Upper lobe of left lung (tissue), 6 donors: ENCODE measurements at places on chromosomes 2 and 18. TPM values are rescaled to one million over a fixed set of nuclear protein-coding genes. Genes with fewer than 3 reads are reported as not detected.
A peak's percentile ranks its signal among the peaks of the same experiment; 100 is the strongest.

DNA sequence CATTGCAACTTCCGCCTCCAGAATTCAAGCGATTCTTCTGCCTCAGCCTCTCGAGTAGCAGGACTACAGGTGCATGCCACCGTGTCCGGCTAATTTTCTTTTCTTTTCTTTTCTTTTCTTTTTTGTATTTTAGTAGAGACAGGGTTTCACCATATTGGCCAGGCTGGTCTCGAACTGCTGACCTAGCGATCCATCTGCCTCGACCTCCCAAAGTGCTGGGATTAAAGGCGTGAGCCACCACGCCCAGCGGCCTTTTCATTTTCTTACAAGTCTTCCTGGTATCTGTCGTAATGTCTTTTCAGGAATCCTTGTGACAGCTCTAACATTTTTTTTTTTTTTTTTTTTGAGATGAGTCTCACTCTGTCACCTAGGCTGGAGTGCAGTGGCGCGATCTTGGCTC lies 66.4 kb upstream of the EDAR start:
- DNase-seq = no peak

DNA sequence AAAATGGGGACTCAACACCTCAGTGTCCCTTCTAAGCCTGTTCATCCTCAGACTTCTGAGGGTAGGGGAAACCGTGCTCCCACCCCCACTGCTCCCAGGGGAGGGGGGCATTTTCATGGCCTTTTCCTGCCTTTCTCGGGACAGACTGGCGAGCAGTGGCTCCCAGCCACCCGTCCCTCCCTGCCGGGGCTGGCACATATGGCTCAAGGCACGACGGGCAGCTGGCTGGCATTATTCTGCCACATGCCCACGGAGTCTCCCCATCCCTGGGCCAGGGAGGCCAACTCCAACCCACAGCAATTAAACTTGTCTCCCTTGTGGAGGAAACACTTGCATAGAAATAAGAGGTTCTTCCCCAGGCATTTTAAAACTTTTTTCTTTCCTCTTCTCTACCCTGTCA lies 148.5 kb upstream of the CBLN2 start:
- DNase-seq = peak; percentile 7

- DNase-seq = no peak
Observed at GRCh38 chr2:143519521-143519920, 390.3 kb downstream of the ARHGAP15 start.

GRHL1 gene
- total RNA-seq = 13.7 TPM

- no peak for DNase-seq
Observed at GRCh38 chr2:34096562-34097171, 497.6 kb upstream of the FAM98A start.

GRCh38 chr2:64770781-64771334 lies 117.1 kb upstream of the SERTAD2 start:
- DNase-seq = peak; percentile 43

- no peak for DNase-seq
Observed at GRCh38 chr18:52228166-52228565, 111.8 kb upstream of the DCC start.

EVX2 gene
- not detected for total RNA-seq

DNA sequence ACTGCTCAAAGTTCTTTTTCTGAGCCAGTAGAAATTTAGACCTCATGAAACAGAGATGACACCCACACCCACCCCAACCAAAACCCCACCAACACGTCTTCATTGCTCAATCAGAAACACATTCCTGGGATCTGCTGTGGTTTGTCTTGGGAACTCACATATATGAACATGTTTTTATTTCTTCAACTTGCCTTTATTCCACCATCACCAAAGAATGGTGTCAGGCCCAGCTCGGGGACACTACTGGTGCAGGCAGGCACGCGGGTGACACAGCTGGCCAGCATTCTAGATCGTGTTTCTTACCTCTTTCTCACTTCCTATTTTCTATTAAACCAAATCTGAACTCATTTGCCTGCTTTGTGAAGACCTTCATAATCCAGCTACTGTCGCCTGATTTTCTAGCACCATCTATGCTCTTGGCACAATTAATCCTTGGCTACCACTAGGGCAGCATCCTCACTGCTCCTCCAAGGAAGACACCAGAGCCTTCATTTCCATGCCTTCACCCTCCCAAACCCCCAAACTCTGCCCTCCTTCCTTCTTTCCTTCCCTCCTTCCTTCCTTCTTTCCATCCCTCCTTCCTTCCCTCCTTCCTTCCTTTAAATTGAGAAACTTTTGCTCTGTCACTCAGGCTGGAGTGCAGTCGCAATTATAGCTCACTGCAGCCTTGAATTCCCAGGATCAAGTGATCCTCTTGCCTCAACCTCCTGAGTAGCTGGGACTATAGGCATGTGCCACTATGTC lies 157.1 kb downstream of the BCL2 start:
- no peak for DNase-seq

TMEM182 gene
- not detected for total RNA-seq

MSTN gene
- not detected for total RNA-seq

GRCh38 chr2:113284476-113284875 lies 5.8 kb upstream of the PAX8 start:
- DNase-seq = no peak
